HAP-1 (cell line): ENCODE measurements at places on chromosomes 12 and 14.

DNA sequence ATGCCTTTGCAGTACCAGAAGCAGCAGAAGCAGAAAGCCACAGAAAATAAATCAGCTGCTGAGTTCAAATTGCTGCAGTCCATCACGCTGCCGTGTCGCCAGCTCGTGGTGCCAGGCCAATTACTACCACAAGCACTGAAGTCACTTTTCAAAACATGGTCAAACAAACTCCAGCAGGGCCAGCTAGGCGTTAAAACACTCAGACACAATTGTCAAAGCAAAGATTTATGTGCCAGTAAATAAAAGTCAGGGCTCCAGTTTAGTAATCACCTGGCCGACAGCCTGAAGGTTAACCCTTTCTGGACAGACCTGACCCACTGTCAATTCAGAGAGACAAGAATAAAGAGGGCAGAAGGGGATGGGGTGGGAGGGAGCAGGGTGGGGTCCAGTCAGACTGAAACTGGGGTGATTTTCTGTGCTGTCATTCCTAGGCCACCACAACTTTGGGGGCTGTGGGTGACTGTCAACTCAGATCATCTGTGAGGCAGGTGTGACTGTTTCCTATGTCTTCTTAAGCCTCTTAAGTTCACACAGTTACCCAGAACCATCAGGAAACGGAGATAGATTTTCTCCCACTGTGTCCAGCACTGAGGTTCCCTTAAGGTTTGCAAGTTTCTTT, 109.8 kb upstream of the FUT8 start:
- DNase-seq = no peak

GRCh38 chr14:22189881-22190280, 399.1 kb downstream of the DAD1 start:
- DNase-seq = no peak

DNA sequence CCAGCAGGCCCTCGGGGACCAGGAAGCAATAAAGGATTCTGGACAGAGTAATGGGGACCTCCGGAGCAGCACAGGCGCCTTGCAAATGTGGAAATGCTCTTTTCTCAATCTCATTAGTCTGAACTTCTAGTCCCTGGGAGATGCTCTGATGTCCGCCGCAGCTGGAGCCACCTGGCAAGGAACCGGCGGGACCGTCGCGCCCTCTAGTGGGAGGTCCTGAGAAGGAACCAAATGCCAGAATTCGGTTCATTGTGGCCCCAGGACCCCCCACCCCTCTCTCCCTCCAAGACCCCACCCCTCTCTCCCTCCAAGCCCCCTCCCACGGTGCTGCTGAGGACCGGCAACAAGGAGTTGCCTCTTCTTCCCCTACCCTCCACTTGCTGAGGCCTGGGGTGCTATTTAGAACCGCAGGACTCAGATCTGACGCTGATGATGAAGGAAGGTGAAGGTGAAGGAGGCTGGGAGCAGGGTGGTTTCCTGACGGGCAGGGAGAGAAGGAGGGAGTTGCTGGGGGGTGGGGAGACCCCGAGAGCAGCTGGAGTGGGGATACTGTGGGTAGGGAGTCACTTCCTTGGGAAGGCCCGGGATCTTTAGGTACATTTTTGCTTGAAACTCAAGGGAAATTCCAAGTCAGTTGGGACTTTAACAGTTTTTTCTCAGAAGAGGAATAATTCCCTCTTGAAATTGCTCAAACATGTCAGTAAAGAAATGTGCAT, 42.5 kb downstream of the SMIM41 start:
- peak; percentile 88 for DNase-seq

- peak; percentile 95 for DNase-seq
Observed at GRCh38 chr12:117236456-117237001, 46.3 kb upstream of the FBXO21 start.

DNA sequence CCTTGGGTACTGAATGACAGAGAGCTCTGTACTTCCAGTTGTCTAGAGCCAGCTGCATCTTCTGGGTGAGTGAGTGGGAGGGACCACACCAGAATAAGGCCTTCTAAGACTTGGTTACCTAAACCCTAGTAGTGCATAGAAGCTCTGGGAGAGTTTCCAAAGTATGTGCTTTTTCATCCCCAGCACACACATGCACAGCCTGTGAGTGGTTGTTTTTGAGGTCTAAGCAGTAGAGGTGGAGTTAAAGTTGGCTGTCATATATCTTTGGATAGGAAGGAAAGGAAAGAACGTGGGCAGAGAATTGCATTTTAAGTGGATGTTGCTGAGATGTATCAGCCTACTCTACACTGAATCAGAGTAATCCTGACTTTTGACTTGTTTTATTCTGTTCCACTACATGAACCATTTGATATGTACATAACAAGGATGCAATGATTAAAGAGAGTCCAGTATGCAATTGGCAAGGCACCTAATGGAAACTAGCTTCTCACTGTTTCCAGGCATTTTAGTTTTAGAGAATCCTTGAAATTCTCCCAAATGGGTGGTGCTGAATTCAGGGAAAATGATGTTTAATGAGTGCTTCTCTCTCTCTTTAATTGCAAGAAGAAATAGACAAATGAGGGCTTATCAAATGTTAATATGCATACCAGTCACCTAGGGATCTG, 51.8 kb upstream of the PRICKLE1 start:
- no peak for DNase-seq

DNA sequence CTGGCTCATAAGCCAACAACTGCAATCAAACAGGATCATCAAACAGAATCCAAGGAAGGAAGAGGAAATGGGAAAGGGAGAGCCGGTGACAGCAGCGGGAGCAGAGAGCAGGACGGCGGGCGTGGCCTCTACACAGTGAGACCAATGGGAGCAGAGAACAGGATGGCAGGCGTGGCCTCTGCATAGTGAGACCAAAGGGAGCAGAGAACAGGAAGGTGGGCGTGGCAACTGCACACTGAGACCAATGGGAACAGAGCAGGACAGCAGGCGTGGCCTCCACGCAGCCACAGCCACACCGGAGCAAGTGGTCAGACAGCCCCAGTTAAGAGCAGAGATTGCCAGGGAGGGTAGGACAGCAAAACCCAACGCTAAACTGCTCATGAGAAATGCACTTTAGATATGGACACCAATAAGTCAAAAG, 16.4 kb downstream of the LRCOL1 start:
- peak; percentile 99 for DNase-seq

DNA sequence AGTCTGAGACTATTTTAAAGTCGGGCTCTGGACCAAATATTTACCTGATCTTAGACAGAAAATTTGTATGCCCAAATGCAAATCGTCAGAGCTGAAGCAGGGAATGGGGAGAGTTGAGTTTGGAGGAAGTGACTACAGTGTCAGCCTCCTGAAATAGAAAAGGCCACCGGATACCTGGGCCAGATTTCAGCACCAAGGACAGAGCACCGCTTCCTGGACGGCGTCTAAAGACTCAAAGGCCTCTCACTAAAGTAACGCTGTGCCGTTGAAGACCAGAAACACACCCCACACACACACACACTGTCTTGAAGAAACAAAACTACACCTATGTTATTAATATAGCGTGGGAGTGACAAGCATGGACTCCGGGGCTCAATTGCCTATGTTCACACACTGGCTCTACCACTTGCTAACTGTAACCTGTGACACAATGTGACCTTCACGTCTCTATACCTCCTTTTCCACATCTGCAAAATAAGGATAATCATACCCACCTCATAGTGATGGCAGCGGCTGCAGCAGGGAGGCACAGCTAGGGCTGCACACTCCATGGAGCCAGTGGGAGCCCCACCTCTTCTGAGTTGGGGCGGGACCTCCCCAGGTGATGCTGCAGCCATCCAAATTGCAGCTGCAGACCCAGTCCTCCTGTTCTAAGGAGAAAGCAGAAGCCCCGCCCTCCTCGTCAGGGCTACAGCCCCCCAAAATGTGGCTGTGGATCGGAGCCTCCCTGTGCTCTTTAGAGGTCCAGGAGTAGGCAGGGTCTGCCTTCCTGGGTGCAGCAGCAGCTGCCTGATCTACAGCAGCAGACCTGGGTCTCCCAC, 35.6 kb downstream of the KRT76 start:
- peak; percentile 83 for DNase-seq

DNA sequence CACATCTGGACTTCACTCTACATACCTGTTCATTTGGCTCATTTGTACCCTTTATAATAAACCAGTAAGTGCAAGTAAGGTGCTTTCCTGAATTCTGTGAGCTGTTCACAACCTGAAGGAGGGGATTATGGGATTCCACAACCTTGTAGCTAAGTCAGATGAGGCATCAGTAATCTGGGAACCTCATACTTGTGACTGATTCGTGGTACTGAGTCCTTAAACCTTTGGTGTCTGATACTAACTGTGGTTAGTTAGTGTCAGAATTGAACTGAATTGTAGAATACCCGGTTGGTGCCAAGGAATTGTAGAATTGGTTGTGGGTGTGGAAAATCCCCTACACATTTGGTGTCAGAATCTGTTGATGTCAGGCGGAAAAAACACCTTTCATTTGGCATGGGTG, 83.4 kb downstream of the TMX1 start:
- no peak for DNase-seq

DNA sequence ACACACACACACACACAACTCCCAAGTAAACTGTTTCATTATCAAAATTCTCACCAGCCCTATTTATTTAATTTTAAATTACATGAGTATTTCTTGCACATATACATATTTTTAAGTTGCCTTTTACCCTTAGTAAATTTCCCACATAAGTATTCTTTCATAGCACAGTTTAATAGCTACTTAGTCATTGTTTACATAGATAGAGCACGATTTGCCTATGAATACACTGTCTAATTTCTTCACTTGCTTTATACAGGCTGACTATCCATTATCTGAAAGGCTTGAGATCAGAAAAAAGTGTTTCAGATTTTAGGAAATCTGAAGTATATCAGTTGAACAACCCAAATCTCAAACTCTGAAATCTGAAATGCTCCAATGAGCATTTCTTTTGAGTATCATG, 30.9 kb downstream of the NIN start:
- peak; percentile 64 for DNase-seq

DNA sequence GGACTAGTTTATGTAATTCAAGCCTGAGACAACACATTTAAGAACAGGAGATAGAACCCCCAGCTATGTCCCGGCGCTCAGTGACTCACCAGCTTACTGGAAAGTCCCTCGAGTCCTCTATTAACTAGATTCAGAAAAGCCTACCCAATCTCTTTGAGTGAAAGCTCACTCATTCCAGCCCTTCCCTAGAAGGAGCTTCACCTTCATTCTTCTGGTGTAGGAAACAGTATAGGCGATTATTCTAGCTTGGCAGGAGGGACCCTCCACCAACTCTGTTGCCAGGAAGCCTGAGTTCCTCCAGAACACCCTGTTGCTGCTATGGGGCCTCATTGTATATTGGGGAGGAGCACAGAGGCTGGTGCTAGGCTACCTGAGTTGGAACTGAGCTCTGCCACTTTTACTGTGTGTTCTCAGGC, 57.2 kb upstream of the AEBP2 start:
- DNase-seq = peak; percentile 48

- DNase-seq = no peak
Observed at GRCh38 chr12:49705479-49706134, 1.6 kb downstream of the FMNL3 start.

GRCh38 chr14:96204151-96205058, at the start of gene BDKRB2:
TSS of gene BDKRB2 (plus strand) at chr14:96204839. CDS start at chr14:96237108, 32,269 bp downstream.
- peak; percentile 42 for DNase-seq
